ENCODE measurements at places on chromosomes 6 and 20.

GRCh38 chr6:147397306-147397705 lies 111.2 kb upstream of the SAMD5 start:
- DNase-seq = no peak

- DNase-seq = no peak
Observed at GRCh38 chr6:43014434-43014909, 423 bp downstream of the KLHDC3 start.

GRCh38 chr6:108368431-108369030 lies 73.7 kb downstream of the AFG1L start:
- DNase-seq = no peak

DNA sequence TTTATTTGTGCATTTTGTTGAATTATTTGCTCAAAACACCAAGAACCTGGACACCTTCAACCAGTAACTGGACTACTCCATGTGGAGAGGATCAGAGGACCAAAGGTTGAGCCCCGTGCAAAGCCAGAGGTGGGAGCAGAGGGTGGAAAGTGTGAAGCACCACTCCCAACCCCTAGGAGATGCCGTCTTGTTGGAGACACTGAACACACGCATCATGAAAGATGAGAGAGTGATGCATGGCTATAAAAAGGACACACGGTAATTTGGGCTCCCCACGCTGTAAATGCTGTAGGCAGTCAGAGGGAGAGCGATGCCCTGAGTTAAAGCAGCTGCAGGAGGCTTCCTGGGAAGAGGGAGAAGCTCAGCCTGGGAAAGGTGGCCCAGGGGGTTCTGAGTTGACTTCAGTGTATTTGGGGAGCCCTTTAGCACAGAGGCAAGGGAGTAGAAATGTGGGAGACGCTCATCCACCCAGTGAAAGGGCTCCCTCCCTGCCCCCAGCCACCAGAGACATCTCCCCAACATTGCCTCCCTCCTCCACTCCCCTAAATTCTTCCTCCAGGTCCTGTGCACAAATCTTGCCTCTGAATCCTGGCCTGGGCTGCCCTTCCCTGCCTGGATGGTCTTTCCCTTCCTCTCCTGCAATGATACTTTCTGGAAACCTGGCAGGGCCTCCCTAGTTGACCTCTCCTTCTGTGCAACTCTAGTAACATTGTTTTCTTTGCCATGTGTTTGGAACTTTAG lies 55.8 kb upstream of the IYD start:
- DNase-seq = no peak

DNA sequence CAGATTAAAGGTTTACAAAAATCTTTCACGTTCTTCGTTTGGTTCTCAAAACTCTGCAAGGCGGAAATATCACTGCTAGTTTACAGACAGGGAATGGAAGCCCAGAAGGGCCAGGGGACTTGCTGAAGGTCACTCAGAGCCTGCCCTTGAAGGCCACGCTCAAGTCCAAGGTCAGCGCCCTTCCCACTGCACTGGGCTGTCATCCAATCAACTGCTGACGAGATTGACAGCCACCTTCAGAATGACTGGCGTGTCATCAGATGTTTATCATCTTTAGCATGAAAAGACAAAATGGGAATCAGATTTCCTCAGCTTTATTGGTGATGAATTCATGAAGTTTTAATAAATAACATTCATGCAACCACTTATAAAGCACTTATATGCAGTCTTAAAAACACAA lies 16.5 kb downstream of the RNASET2 start:
- no peak for DNase-seq

- no peak for DNase-seq
Observed at GRCh38 chr20:49519777-49520359, 37.4 kb upstream of the KCNB1 start.

DNA sequence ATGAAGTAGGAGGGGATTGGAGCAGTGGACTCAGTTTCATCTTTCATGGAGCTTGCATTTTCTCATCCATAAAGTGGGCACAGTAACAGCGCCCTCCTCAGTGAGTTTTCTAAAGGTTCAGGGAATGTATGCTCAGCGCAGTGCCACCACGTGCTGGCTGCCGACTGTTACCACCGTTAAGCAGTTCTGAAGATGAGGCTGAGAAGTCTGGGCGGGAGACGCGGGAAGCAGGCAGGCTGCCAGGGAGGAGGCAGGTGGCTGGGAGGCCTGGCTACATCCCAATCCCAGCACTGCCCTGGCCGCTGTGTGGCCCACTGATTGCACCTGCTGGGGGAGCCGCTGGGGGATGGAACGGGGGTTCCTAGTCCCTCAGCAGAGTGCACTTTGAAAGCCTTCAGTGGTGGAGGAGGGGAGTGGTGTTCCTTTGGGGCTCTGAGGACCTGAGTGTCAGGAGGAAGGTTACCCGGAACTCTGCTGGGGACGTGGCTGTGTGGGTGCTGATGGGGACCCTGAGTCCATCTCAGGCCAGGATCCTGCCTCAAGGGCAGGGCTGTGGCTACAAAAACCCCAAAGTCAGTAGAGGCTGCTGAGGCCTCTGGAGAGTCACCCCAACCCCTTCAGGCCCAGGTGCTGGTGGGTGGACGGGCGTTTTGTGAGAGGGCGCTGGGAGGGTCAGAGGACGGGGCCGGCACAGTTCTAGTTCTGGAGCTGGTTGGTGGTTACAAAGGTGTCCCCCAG lies 28.0 kb upstream of the PHACTR3 start:
- no peak for DNase-seq

DNA sequence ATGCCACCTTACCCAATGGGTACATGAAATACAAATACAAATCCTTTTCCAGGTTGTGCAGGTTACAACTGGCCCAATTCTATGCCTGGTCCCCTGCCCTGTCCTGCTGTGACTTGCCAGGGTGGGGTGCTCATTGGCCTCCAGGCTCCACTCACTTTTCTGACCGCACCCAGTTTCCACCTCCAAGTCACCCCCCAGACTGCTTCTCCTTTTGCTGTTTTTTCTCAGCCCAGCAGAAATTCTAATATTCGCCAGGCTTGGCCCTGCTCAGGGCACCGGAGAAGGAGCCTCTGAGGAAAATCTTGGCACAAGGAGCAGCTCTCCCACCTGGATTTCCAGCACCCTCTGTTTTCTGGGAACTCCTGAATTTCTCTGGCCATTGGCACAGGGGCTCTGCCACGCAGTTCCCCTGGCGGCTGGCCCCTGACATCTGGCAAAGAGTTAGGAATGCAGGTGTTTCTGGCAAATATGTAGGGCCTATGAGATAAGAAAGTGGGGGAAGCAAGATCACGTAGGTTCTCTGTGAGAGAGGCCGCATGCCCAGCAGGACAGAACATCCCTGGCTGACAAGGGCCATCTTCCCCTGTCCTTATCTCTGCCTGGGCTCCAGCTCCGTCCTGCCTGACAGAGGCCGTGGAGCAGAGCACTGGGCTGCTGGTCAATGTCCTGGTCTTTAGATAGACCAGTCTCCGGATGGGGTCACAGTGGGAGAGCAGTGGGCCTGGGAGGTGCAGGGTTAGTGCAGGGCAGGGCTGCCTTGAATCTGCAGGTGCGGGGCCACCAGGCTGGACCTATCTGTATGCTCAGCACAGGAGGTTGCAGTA lies 2.9 kb upstream of the RAET1E start:
- no peak for DNase-seq

DNA sequence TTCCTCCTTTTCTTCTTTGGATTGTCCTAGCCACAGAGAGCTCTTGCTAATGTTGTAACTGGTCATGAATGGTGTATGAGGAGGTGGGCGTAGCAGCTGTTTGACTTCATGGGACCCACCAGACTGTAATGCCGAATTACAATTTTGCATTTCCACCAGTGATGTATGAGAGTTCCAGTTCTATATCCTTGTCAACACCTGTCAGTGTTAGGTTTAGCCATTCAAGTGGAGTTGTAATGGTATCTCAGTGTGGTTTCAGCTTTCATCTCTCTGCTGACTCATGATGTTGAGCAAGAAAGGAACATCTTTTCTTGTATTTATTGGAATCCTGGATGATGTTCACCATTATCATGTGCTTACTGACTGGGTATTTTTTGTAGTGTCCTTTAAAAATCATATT lies 5.1 kb downstream of the IGF2R start:
- DNase-seq = no peak

GRCh38 chr6:106390088-106390487 lies 29.6 kb downstream of the CRYBG1 start:
- no peak for DNase-seq

- DNase-seq = no peak
Observed at GRCh38 chr6:72861059-72861458, 239.2 kb downstream of the KCNQ5 start.

- no peak for DNase-seq
Observed at GRCh38 chr6:17820055-17820454, 113.3 kb upstream of the NUP153 start.

DNA sequence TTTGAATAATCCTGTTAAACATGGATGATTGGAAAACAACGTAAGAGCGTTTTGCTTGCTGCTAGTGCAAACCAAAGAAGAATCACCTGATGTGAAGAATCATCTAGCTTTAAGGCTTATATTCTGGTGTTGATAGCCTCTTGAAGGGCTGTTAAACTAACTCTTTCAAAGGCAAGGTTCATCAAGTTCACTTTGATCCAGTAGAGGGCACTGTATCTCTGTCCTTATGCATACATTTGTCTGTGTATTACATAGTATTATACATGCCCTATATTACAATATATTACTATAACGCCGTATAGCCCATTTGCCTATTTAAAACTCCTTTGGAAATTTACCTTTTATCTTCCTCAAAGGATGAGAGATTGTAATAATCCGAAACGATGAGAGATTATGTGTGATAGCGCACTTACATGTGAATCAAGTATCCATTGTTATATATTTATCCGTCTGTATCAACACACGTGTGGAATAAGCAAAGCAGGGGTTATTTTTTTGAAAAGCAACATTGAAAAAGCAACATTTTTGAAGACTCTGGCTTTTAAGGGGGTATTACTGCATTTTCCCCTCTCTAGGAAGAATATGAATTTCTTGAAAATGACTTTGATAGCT lies 50.8 kb upstream of the NRN1 start:
- no peak for DNase-seq

- DNase-seq = no peak
Observed at GRCh38 chr20:38825901-38826625, 20.6 kb downstream of the PPP1R16B start.

DNA sequence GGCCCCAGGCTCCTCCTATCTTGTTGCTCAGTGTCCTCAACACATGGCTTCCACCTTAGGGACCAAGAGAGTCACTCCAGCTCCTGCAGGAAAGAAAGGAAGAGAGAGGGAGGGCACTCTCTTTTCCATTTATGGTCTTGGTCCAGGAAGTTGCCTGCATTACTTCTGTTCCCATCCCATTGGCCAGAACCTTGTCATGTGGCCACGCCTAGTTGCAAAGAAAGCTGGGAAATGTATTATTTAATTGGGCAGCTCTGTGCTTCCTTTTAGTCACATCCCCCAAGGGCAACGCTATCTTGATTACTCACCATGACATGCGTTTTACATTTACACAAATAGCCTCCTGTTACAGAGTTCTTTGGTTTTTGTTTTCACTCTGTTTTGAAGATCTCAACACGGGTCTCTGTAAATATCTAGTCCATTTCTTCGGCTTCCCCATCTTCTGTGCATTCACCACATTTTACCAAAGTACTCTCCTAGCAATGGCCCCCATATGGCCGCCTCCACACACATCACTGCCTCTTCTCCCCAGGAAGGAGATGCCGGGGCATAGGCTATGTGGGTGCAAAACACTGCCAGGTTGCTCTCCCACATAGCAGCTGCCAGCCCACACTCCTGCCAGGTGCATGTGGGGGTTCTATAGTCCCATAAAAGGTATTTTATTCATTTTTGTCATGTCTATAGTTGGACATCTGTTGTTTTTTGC lies 35.7 kb upstream of the ZMYND8 start:
- no peak for DNase-seq

- no peak for DNase-seq
Observed at GRCh38 chr20:14991023-14991422, 653.6 kb upstream of the FLRT3 start.

- DNase-seq = no peak
Observed at GRCh38 chr6:7155871-7156579, 48.3 kb downstream of the RREB1 start.

DNA sequence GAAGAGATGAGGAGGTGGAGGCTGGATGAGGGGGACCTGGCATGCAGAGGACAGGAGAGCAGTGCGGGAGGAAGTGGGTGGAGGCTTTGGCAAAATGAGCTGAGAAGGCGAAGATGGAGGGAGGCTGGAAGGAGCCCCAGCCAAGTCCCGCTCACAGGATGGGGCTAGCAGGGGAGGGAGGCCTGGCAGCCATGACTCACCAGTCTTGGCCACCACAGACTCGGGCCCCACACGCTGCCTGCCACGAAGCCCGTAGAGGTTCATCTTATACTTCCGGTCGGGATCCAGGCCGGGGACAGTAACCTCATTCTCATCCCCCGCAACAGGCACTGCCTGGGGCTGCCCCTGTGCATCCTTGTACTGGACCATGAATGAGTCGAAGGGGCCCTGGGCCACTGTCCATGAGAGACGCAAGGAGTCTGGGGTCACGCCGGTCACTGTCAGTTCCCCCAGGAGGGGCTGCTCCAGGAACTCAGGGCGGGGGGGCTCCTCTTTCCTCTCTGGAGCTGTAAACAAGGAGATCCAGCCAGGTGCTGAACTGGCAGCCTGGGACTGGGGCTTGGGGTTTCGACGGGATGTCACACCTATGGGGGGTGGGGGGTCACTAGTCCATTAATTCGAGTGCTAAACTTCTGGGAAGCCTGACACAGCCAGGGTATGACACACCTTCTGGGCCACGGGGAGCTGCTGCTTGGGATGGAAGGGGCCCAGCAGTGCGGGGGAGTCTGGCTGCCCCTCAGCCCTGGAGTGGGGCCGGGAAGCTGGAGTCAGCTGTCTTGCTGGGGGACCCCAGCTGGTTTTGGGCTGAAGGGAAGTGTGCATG lies 27.8 kb downstream of the TNXB start:
- no peak for DNase-seq

GRCh38 chr6:169172946-169173345 lies 80.7 kb downstream of the THBS2 start:
- DNase-seq = no peak
